ENCODE measurements at places on chromosomes 13 and 19.

- DNase-seq, result no peak
These were observed 4.1 kb upstream of the CNOT3 start for GRCh38 chr19:54133312-54133956.

DNA sequence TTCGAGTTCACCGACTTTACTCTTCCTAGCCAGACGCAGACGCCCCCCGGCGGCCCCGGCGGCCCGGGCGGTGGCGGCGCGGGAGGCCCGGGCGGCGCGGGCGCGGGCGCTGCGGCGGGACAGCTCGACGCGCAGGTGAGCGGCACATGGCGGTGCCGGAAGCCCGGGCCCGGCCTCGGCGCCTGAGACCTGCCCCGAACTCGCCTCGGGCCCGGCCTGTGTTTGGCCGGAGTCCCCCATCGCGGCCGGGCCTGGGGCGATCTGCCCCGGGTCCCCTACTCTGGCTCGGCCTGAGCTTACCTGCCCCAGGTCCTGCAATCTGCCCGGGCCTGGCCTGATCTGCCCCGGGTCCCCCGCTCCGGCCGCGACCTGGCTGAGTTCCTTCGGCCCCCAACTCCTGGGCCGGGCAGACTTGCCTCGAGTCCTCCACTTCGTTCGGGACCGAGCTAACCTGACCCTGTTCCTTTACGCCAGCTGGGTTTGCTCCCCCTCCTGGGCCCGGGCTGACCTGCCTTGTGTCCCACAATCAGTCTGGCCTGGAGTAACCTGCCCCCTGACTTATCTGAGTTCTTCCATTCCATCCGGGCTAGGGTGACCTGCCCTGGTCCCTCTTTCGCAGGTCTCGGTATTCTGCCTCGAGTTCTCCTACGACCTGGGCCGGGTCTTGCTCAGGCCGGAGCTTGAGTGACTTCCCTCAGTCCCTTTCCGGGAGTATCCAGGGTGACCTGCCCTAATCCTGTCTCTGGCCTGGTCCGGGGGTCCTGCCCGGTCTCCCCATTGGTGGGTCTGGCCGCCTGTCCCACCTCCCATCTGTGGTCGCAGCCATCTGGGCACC, 764 bp downstream of the UPF1 start:
- no peak for DNase-seq

DNA sequence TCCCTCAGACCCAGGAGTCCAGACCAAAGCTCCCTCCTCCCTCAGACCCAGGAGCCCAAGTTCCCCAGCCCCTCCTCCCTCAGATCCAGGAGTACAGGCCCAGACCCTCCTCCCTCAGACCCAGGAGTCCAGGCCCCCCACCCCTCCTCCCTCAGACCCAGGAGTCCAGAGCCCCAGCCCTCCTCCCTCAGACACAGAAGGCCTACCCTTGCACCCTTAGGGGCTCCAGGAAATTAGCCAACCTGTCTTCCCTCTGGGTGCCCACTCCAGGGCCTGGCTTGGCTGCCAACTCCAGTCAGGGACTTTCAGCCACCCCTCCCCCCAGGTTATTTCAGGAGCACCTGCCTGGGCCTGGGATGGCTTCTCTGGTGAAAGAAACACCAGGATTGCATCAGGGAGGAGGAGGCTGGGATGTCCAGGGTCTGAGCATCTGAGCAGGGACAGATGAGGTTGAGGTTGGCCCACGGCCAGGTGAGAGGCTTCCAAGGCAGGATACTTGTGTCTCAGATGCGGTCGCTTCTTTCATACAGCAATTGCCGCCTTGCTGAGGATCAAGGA, at the start of gene FGF21:
TSS of gene FGF21 (plus strand) at position 441 of the 558 bp plus-strand sequence. CDS start 713 bp downstream, outside the sequence.
- no peak for DNase-seq

GRCh38 chr13:25840931-25841330, 210.9 kb downstream of the SHISA2 start:
- no peak for DNase-seq

DNA sequence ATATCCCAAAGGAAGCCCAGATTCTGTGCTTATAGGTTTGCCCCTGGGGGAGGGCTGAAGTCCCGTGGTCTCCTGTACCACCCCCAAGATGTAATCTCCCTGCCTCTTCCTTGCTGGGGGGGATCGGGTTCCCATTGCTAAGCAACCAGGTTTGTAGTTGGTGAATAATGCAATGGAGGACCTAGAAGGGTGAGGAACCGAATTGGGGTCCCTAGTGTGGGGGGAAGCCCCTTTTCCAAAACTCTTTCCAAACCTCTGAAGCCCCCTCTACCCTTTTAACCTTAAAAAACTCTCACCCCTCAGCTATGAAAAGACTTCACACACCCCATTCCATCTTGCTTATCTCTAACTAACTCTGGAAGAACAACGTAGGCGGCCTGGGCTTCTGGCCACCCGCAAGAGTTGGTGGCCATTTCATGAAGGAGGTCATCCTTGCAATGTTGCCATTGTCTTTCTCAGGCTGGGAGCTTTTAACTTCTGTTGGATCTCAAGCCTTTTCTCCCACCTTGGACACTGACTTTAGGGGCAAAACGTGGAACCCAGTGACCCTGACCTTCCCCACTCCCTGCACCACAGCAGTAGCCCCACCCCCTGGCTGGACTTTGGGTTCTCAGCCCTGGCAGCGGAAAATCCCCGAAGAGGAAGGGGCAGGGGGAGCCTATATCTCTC, 661 bp downstream of the PALM3 start:
- DNase-seq, result no peak

- no peak for DNase-seq
These were observed 483.2 kb downstream of the DIAPH3 start for GRCh38 chr13:59680429-59681024.

- no peak for DNase-seq
These were observed 5.9 kb downstream of the ZSCAN22 start for GRCh38 chr19:58332697-58333096.

DNA sequence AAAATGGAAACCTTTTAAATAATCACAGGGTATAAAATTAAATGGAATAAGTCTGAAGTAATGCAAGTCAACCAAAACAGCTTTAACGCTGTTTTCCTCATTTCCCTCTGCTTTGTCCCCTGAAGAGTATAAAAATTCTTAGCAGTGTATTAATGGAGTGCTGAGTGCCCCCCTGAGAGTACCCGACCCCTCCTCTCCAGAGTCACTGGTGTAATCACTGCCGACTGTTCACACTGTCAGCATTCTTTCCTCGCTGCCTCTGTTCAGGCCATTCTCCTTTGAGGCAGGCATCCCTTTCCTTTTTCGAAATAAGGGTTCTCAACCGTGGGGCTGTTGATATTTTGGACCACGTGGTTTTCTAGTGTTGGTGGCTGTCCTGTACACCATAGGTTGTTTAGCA, 146.9 kb upstream of the SLC10A2 start:
- no peak for DNase-seq

GRCh38 chr13:49829715-49830114, 37.2 kb upstream of the KPNA3 start:
- no peak for DNase-seq

DNA sequence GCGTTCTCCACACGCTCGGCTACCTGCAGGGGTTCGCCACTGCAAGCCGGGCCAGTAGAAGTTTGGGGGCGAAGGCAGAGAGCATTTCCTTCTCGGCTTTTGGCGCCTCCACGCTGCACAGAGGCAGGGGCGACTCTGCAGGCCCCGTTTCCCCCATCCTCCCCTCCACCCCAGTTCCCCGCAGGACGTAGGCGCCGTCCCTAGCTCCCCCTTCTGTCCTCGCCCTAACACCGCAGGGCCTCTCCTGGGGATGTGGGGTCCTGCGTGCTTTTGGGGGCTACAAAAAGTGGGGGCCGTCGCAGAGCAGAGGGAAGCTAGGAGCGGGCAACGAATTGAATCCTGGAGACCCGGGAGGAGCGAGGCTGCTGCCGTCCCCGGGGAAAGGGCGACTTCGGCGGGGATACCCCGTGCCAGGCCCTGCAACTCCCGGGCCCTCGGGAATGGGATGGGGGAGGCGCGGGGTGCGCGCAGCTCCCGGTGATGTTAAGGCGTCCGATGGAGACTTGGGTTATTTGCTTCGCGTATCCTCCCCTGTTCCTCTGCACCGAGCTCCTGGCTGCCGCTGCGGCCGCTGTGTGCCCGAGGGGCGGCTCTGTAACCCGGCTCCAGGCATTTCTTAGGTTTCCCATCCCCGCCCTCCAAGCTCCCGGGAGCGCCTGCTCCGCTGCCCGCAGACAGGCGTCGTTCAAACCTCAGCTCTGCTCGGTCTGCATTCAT, 255.9 kb upstream of the SOX21 start:
- no peak for DNase-seq

Data from AG09309 (cell line).